ENCODE measurements at places on chromosomes 11 and 22. TPM values are rescaled to one million over a fixed set of nuclear protein-coding genes. Genes with fewer than 3 reads are reported as not detected.

GRCh38 chr22:31866918-31867317 is 77.4 kb upstream of the YWHAH start:
- no peak for DNase-seq

GRCh38 chr11:279966-280705 is 1.9 kb downstream of the NLRP6 start:
- DNase-seq: peak; percentile 9

DNA sequence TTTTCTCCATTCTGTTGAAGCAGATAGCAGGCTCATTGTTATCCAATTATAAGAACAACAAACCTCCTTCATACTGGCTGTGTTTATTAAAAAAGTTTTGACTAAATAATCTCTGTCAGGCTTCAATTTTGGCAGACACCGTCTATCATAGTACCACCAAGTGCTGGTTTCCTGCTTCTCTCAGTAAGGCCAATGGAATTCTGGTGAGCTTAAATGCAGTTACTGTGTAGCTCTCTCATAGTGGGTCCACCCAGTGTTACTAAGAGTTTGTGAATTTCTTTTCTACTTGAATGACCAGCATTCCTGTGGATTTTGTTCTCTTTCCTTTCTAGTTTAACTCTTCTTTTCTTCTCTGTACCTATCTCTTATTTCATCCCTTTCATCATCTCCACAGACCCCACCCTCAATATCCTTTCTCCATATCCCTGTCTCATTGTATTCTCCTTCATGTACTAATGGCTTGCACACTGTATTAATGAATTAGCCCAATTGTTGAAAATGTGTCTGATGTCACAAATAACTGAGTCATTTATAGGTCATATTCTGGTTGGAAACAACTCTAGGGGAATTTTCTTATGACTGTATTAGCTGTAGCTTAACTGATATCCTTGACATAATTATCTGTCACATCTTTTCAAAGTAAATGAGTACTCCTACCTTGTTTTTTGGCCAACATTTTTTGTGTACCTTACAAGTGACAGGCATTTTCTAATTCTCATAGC is 372.1 kb downstream of the FAT3 start:
- DNase-seq: no peak

- no peak for DNase-seq
Observed at GRCh38 chr22:25656724-25657123, 85.3 kb upstream of the MYO18B start.

GRCh38 chr11:57287884-57288283 is 36.9 kb downstream of the TNKS1BP1 start:
- no peak for DNase-seq

- no peak for DNase-seq
Observed at GRCh38 chr11:1120532-1121330, 37.0 kb upstream of the MUC5AC start.

- DNase-seq: no peak
Observed at GRCh38 chr22:25728071-25728470, 13.9 kb upstream of the MYO18B start.

DNA sequence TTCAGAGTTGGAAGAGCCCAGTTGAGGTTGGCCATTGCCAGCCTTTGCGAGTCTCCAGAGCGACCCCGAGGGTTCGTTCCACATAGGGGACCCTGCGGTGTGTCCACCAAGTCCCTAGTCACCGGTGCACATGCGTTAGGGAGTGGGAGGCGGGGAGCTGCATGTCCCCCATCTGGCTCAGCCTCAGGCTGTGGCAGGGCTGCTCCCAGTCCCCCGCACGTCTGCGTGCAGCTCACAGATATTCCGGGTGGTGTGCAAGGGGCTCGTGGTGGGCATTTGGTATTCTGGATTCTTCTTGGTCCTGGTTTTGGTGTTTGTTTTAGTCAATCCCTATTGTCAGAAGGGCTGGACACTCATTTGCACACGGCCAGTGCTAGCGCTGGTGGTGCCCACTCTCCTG is 48.8 kb downstream of the MUC6 start:
- no peak for DNase-seq

DNA sequence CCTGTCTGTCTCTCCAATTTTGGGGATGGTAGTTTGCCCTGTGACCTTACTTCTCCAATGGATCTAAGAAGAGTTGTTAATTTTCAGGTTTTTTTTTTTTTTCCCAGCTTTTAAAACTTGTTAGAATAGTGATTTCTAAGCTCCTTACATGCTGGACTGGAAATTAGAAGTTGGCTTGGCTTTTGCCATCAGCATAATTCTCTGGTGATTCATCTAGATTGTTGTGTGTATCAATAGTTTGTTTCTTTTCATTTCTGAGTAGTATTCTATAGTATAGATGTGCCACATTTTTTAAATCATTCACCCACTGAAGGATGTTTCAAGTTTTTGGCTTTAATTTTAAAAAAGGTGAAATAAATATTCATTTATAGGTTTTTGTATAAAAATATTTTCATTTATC is 51.4 kb downstream of the ADAMTS15 start:
- no peak for DNase-seq

DNA sequence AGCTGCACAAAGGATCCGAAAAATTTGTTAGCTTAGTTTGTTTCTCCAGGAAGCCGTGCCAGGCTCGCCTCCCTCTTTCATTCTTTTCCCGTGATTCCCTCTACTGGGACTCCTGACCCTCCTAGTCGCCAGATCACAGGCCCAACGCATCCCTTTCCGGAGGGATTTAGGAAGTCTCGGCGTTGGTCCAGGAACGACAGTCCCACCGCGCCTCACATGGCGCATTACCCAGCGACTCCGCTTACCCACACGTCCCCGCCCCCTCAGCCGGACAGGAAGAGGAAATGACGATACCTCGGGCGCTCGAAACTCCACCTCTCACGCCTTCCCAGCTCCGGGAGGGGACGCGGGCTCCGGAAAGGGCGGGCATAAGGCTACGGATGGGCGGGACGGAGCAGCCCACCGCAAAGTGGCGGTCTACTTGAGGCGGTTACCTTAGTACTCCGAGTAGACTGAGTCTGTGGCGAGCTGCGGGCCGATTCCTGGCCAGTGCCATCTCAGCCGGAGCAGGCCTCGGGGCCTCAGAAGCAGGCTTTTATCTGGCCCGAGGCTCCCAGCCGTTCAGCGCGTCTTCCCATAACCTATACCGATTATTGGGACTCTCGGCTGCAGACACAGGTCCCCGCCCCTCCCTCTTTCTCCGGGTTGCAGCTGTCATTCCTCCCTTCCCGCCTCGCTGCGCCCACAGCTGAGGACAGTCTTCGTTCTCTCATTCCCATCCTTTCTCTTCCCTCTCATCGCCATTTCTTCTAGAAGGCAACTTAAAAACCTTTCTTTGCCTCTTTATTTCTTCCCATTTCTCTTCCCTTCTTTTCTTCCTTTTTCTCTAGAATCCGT is at the start of gene CCDC15:
TSS of gene CCDC15 (plus strand) at position 450 of the 837 bp plus-strand sequence. CDS start 531 bp downstream, outside the sequence.
- DNase-seq: peak; percentile 95

CRKL gene
- 70.9 TPM for total RNA-seq

C11orf91 gene
- total RNA-seq: not detected

PYGM gene
- 8.8 TPM for total RNA-seq

DNA sequence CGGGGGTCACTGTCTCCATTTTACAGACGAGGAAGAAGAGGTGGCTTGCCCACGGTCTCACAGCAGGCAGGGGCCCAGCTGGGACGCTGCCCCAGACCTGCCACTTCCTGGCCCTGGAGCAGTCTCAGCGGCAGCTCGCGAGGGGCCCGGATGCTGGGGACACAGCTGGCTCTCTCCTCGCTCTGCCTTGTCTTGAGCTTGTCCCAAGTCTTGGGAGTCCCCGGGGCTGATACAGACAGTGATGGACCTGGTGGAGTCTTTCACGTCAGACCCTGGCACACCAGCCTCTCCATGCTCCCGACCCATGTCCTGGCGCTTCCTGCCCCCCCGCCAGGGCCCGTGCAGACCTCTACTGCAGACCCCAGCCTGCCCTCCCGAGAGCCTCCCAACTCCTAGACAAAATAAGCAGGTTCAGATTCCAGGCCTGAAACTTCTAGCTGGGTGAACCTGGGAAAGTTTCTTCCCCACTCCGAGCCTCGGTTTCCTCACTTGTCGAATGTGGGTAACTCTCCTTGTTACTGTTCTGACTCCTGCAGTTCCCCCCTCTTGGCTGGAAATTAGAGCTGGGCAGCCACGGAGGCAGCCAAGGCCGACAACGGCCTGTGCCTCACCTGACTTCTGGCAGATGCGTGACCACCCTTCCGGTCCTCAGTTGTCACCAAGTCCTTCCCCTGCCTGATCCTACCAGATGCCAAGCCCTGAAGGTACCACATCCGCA is 145.4 kb downstream of the CACNA1I start:
- DNase-seq: no peak

PLEKHB1 gene
- total RNA-seq: 5.6 TPM

DNA sequence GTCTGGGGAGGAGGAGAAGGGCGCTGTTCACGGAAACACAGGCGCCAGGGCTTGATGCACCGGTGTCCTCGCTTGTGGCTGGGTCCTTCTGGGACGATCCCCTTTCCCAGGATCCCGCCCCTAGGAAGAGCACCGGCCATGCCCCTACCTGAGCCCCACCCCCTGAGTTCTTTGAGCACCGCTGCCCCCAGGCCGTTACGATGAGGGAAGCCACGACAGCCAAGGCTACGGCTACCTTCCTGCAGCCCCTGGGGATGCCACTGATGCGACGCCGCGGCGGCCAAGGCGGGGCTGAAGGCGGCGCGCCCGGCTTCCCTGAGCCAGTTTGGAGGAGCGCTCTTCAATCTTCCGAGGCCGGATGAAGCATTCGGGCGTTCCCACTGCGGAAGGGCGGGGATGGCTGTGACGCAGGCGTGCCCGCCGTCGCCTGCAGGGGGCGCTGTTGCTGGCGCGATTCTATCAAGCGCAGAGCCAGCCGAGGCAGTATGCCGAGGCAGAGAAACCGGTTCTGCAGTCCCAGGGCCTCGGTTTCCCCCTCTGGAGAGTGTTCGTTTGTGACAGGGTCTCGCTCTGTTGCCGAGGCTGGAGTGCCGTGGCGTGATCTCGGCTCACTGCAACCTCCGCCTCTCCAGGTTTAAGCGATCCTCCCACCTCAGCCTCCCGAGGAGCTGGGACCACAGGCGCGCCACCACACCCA is 9.7 kb upstream of the NEFH start:
- DNase-seq: no peak

GRCh38 chr22:23801886-23802377 is 15.2 kb downstream of the SMARCB1 start:
- no peak for DNase-seq

DNA sequence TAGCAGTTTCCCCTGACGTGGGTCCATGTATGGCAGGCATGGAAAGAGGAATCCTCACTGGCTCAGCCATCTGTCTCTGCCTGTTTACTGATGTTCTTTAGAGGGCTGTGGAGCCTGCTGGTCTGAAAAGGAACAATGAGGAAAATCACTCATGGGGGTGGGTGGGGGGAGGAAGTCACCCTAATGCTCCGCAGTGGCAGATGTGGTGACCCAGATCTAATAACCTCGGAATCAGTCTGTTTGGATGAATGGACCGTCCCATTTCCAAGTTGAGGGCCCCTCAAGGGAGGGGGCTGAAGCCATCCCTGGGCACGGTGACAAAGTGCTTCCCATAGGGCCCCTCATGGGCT is 4.4 kb downstream of the BCR start:
- DNase-seq: no peak

TIGD3 gene
- not detected for total RNA-seq

- DNase-seq: peak; percentile 53
Observed at GRCh38 chr11:117819096-117820040, 5.2 kb downstream of the FXYD2 start.

GRCh38 chr11:76591416-76591815 is 79.1 kb downstream of the LRRC32 start:
- DNase-seq: no peak

- DNase-seq: no peak
Observed at GRCh38 chr11:15793043-15793996, 563.0 kb downstream of the SOX6 start.

DNA sequence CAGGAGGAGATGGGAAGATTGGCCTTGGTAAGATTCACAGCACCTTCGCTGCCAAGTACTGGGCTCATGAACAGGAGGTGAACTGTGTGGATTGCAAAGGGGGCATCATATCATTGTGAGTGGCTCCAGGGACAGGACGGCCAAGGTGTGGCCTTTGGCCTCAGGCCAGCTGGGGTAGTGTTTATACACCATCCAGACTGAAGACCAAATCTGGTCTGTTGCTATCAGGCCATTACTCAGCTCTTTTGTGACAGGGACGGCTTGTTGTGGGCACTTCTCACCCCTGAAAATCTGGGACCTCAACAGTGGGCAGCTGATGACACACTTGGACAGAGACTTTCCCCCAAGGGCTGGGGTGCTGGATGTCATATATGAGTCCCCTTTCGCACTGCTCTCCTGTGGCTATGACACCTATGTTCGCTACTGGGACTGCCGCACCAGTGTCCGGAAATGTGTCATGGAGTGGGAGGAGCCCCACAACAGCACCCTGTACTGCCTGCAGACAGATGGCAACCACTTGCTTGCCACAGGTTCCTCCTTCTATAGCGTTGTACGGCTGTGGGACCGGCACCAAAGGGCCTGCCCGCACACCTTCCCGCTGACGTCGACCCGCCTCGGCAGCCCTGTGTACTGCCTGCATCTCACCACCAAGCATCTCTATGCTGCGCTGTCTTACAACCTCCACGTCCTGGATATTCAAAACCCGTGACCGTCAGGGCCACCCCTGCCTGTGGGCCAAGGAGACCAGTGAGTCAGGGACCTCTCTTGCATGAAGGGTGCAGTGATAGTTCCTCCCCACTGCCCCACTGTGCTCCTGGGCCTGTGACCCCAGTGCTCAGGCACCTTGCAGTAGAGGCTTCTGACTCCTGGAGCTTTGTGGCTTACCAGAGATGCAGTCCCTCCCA is 83.6 kb downstream of the BCR start:
- no peak for DNase-seq

DNA sequence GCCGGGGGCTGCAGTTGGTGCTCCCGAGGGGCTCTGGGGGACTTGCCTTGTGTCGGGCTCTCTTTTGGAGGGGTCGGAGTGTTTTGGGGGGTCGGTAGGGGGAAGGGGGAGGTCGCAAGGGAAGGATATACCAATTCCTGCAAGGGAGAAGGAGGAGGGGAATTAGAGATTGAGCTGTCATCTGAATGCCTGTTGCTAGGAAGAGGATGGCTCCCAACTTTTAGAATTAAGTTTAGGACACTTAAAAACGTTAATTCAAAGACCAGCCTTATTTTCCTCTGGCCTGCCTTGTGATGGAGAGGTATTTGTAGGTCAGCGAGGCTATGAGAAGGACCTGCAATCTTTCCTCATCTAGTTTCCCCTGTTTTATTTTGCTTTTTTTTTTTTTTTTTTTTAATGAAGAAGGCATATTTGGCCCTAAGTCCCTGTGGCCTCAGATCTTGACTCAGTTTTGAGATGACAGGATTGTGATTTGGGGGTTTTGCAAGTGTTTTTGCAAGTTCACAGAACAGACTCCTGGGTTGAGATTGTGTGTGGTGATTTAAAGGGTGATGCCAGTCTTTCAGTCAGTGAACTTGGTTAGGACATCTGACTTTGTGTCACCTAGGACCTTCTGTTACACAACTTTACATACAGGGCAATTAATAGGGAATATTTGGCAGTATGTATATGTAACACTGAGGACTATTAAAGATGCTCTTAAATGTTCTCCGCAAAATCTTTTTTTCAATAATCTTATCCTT is 672 bp downstream of the TMEM135 start:
- DNase-seq: no peak

GRCh38 chr11:43577566-43578264 is 102.8 kb upstream of the HSD17B12 start:
- no peak for DNase-seq
